ENCODE measurements at places on chromosomes 2 and 18. TPM values are rescaled to one million over a fixed set of nuclear protein-coding genes. Genes with fewer than 3 reads are reported as not detected.

DNA sequence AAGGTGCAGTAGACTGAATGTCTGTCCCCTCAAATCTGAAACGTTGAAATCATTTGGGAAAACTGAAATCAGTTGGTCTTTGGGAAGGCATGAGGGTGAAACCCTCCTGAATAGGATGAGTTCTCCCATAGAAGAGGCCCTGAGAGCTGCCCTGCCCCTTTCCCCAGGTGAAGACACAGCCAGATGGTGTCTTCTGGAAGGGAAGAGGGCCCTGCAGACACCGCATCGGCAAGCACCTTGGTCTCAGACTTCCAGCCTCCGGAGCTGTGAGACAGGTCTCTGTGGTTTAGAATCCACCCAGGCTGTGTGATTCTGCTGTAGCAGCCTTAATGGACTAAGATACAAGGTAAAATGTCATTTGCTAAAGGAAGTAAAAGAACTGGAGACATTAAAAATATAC is 42.1 kb upstream of the SNTG2 start:
- no peak for DNase-seq
- H3K36me3 ChIP-seq, result no peaks in the 10 kb centered on the region
- no peak overlapping the region for H3K4me3 ChIP-seq
- no peaks in the 10 kb centered on the region for H3K4me1 ChIP-seq

- H3K4me3 ChIP-seq, result no peak overlapping the region
- H3K27ac ChIP-seq, result no peak overlapping the region
These were observed 267.3 kb upstream of the MC4R start for GRCh38 chr18:60639836-60640235.

DNA sequence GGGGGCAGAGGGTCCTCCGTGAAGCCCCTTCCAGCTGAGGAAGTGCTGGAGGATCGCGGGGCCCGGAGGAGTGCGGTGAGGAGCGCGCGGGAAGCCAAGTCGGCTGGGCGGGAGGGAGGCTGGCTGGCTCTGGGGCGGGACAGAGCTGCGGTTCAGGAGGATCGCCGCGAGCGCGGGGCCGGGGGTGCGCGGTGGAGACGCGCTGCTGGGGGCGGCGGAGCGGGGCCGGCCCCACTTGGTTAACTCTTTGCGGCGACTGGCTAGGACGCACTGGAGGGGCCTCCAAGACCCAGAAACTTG is 464 bp downstream of the CYBRD1 start:
- DNase-seq, result peak; percentile 89
- H3K27ac ChIP-seq, result peak overlapping the region; percentile 88
- peaks cover 18% of the 10 kb centered on the region for H3K4me1 ChIP-seq
- H3K4me3 ChIP-seq, result peak overlapping the region; percentile 94
- no peaks in the 10 kb centered on the region for H3K27me3 ChIP-seq
- H3K36me3 ChIP-seq, result no peaks in the 10 kb centered on the region

GRCh38 chr18:39480494-39481195 is 1915.0 kb upstream of the CELF4 start:
- no peak overlapping the region for H3K4me3 ChIP-seq
- no peaks in the 10 kb centered on the region for H3K36me3 ChIP-seq
- no peaks in the 10 kb centered on the region for H3K27me3 ChIP-seq
- H3K4me1 ChIP-seq, result no peaks in the 10 kb centered on the region
- no peak for DNase-seq

The UGT1A5 gene
- total RNA-seq, result 1.0 TPM

Measured in upper lobe of left lung (tissue), 6 donors.